ENCODE measurements at places on chromosomes 6 and 20. TPM values are rescaled to one million over a fixed set of nuclear protein-coding genes. Genes with fewer than 3 reads are reported as not detected.

GRCh38 chr6:72035966-72036365 lies 149.6 kb downstream of the RIMS1 start:
- no peak overlapping the region for H3K4me3 ChIP-seq
- DNase-seq: no peak
- no peaks in the 10 kb centered on the region for H3K36me3 ChIP-seq
- no peaks in the 10 kb centered on the region for H3K4me1 ChIP-seq
- no peaks in the 10 kb centered on the region for H3K27me3 ChIP-seq
- no peak overlapping the region for H3K27ac ChIP-seq

- H3K27me3 ChIP-seq: no peaks in the 10 kb centered on the region
- DNase-seq: no peak
- H3K4me1 ChIP-seq: no peaks in the 10 kb centered on the region
- no peak overlapping the region for H3K4me3 ChIP-seq
- H3K27ac ChIP-seq: no peak overlapping the region
Measured at GRCh38 chr6:138219901-138220300, 1.6 kb upstream of the PBOV1 start.

DNA sequence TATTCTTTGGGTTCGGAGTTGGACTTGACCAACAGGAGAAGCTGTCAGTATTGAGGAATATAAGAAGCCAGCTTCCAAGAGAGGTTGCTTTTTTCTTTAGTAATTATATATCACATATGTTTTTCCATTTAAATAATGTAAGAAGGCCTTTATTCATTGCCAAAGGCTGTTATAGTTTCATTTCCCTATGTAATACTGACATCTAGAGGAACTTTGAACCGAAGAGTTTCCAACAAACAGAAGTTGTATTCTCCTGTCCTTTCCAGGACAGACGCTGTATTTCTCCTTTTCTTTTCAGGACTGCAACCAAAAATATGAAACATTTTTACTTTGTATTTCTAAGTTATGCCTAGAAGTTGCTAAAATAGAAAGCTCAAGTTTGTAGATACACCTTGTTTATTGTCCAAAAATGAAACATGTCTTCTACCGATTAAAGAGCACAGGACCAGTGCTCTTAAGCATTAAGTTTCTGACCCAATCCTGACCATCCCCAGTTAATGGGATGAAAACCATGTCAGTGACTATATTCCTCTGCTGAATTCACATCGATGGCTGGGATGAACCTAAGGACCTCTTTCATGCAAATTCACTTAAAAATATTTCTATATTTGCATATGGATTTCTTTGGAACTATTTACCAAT lies 55.1 kb downstream of the MYLK4 start:
- no peak for DNase-seq
- H3K36me3 ChIP-seq: no peaks in the 10 kb centered on the region
- no peak overlapping the region for H3K4me3 ChIP-seq
- H3K4me1 ChIP-seq: no peaks in the 10 kb centered on the region
- H3K27me3 ChIP-seq: no peaks in the 10 kb centered on the region

- H3K4me3 ChIP-seq: no peak overlapping the region
- H3K27ac ChIP-seq: no peak overlapping the region
- H3K27me3 ChIP-seq: no peaks in the 10 kb centered on the region
- DNase-seq: no peak
Measured at GRCh38 chr6:131982740-131983259, 31.6 kb upstream of the CCN2 start.

DNA sequence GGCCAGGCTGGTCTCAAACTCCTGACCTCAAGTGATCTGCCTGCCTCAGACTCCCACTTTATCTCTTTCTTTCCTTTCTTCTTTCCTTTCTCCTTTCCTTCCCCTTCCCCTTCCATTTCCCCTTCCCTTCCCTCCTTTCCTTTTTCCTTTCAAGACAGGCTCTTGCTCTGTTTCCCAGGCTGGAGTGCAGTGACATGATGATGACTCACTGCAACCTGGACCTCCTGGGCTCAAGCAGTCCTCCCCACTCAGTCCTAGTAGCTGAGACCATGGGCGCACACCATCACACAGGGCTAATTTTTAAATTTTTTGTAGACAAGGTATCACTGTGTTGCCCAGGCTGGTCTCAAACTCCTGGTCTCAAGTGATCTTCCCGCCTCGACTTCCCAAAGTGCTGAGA lies 377.6 kb upstream of the ZFP64 start:
- H3K27me3 ChIP-seq: no peaks in the 10 kb centered on the region
- no peak overlapping the region for H3K27ac ChIP-seq
- no peak overlapping the region for H3K4me3 ChIP-seq
- H3K36me3 ChIP-seq: no peaks in the 10 kb centered on the region
- no peaks in the 10 kb centered on the region for H3K4me1 ChIP-seq

DNA sequence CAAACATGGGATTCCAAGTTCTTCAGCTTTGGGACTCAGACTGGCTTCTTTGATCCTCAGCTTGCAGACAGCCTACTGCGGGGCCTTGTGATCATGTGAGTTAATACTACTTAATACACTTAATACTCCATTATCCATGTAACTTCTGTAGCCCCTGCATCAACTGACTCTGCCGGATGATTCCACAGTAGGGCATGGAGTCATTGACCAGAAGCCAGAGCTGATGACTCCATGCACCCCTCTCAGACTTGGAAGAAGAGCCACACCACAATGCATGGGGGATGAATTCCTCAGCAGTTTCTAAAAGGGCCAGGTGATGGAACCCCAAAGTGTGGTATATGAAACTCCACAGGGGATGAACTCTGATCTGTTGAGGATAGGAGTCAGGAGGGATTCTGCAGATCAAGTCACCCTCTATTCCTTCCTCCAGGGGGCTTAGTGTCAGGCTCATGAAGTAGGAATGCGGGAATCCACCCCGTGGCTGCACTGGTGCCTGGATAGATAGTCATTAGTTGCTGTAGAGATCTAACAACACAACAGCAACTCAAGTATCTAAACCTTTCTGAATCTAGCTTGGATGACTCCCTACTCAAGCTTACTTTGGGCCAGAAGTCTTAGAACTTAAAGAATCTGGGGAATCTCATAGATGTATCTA lies 70.2 kb downstream of the GPR6 start:
- no peaks in the 10 kb centered on the region for H3K36me3 ChIP-seq
- no peak overlapping the region for H3K4me3 ChIP-seq
- H3K27ac ChIP-seq: no peak overlapping the region
- H3K27me3 ChIP-seq: no peaks in the 10 kb centered on the region

DNA sequence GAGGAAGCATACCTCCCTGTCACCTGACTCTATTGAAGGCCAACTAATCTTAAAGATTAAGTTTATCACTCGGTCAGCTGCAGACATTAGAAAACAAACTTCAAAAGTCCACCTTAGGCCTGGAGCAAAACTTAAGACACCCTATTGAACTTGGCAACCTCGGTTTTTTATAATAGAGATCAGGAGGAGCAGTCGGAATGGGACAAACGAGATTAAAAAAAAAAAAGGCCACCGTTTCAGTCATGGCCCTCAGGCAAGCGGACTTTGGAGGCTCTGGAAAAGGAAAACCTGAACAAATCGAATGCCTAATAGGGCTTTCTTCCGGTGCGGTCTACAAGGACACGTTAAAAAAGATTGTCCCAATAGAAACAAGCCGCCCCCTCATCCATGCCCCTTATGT lies 7.2 kb upstream of the PRR18 start:
- H3K4me1 ChIP-seq: no peaks in the 10 kb centered on the region
- no peak overlapping the region for H3K27ac ChIP-seq
- no peaks in the 10 kb centered on the region for H3K36me3 ChIP-seq
- no peak for DNase-seq

MYLK2 gene
- 10.8 TPM for total RNA-seq

PTCHD4 gene
- total RNA-seq: 0.59 TPM

GHRH gene
- total RNA-seq: not detected

BCAS4 gene
- total RNA-seq: 0.85 TPM

All from pancreas (tissue), 10 donors.